ENCODE measurements at places on chromosomes 3 and 15.

GRCh38 chr3:147656023-147656422 is 246.9 kb downstream of the ZIC1 start:
- peak; percentile 67 for DNase-seq

- DNase-seq = no peak
Observed at GRCh38 chr3:197242784-197243432, 55.5 kb downstream of the DLG1 start.

DNA sequence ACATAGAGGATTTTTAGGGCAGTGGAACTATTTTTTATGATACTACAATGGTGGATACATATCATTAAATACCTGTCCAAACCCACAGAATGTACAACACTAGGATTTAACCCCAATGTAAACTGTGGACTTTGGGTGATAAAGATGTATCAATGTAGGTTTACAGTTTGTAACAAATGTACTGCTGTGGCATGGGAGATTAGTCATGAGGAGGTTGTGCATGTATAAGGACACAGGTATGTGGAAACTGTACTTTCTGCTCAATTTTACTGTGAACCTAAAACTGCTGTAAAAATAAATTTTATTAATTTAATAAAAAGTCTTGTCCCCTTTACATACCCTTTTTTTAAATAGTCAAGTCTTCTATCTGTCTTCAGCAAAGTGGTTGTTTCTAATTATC is 322.5 kb upstream of the EPHA3 start:
- DNase-seq = no peak

- peak; percentile 77 for DNase-seq
Observed at GRCh38 chr3:150412561-150413231, 4.6 kb downstream of the TSC22D2 start.

DNA sequence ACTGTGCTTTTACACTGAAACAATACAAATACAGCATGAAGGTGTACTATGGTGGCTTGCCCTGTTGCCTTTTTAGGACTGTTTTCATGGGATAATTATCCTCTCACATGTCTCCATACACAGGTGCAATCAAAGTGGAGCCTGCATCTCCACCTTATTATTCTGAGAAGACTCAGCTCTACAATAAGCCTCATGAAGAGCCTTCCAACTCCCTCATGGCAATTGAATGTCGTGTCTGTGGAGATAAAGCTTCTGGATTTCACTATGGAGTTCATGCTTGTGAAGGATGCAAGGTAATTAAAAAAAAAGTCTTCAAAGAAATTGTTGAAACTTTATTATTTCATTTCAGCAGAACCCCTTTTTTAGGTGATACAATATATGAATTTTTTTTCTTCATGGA is 92.3 kb downstream of the PPARG start:
- DNase-seq = no peak

DNA sequence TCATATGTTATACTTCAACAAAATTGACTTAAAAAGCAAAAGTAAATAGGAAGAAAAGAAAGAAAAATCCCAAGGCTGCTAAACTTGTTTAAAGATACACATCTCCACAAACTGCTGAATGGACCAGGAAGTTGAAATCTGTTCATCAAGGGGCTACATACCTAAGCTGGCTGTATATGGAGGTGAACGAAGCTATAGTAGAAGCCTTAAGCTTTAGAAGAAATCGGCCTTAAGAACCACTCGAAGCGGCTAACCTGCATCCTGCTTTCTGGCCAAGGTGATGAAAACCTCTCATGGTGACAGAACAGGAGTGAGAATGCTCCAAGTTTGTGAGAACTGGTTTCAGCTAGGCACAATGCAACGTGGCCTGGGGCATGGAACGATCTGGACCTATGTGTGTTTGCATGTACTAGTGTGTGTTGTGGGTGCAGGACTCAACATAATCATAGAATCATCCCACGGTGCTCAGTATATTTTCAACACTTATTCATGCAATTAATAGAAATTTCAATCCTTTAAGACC is 31.3 kb upstream of the SPTBN5 start:
- DNase-seq = no peak

- peak; percentile 66 for DNase-seq
Observed at GRCh38 chr3:12436514-12437220, 47.6 kb upstream of the TSEN2 start.

DNA sequence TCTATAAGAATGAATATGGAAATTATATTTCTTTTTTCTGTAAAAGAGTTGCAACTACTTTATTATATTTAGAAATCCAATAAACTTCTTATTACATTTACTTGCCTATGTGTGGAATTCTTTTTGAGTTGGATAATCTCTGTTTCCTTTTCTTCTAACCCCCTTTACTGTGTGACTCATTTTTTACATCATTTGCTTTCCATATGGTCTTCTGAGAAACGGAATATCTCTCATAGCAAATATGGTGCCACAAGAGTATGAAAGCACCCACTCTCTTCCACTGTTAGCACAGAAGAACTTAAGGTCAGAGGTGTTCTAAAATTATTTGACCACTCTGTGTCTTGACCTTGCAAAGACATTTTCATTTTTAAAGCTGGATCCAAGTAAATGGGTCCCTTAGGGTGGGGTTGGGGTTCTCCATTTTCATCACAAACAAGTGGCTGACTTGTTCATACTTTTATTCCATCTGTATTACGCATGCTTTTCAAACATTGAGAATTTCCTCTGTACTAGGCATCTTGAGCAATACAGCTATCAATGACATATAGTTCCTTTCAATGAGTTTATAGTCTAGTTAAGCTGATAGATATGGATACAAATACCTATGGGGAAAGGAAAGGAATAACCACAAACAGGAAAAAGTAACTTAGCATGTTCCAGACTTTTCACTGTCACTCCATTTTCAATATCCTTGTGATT is 281.1 kb upstream of the TPRG1 start:
- DNase-seq = peak; percentile 79

DNA sequence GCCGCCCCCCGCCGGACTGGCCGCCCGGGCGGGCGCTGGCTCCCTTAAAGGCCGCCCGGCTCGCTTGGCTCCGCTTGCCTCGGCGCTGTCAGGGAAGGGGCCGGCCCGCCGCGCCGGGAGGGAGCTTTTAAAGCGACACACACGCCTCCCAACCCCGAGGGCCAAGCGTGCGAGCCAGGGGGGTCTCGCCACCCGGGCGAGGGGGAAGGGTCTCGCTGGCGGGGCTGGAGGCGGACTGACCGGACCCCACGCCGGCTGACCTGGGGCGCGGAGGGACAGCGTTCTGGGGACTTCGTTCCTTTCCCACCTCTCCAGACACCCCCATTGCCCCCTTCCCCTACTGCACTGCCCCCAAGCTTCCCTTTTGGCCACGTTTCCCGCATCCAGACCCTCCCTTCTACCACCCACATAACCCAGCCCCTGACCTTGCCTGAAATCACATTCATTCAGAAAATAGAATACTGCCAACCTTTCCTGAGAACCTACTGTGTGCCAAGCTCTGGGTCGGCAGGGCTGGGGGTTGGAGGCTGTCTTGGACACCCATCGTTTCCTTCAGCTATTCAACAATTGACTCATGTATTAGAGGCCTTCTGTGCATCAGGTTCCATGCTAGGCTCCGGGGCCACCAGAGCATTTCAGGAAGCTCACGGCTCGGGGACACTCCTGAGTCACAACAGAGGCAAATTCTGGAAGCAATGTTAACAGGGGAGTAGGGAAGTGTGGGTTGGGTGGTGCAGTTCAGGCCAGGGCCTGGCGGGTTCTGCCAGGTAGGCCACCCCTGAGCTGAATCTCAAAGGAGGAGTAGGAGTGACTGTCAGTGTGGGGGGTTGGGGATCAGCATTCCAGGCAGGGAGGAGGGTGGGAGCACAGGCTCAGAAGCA is at the start of gene INSYN1:
INSYN1 (minus strand) TSS at position 102 of the 881 bp plus-strand sequence. CDS start 2,221 bp downstream, outside the sequence.
- peak; percentile 17 for DNase-seq

- no peak for DNase-seq
Observed at GRCh38 chr3:73324203-73325155, 263.0 kb downstream of the EBLN2 start.

- peak; percentile 25 for DNase-seq
Observed at GRCh38 chr15:38300395-38300794, 47.8 kb downstream of the SPRED1 start.

DNA sequence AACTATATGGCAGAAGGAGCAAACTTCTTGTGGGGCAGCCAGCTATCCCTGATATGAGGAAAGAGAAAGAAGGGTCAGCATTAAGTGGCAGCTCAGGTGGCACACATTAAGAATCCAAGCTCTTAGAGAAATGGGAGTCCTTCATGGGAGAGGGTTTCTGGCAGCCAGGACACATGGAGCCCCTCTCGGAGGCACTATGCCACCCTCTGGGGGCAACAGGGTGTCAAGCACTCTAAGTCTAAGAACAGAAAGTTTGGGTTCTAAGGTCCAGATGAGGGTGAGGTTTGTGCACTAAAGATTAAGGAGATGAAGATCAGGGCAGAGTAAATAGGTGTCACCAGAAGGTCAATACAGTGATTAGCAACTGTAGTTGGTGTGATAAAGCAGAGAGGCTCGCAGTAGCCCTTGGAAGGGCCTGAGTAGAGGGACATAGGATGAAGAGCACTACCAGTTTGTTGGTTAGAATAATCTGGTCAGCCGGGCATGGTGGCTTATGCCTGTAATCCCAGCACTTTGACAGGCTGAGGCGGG is 89.3 kb downstream of the ST6GAL1 start:
- DNase-seq = no peak

DNA sequence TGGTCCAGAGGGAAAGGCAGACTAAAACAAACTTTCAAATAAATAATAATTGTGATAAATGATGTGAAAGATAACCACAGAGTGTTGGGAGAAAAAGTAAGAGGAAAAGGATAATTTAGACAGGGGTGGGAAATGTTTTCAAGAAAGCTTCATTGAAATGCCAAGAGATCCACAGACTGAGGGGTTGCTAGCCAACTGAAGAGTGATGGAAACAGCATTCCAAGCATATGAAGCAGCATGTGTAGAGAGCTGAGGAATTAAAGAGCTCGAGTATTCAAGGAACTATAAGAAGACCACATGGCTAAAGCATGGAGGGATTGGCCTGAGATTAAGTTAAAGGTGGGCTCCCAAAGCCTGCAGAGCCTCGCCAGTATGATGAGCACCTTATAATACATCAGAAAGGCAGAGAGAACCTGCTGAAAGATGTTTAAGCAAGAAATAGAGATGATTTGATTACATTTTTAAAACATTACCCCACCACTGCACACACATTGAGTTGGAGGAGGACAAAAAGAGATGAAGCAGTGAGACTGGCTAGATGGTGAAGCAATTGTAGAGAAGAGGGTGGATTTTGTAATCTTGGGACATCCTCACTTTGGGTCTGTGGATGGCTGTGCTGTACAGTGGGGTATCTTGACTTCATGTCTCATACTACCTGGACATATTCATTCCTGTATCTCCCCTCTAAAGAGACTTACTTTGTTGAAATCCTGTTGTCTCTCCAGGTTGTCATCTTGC is 100.8 kb downstream of the STAC start:
- peak; percentile 68 for DNase-seq

GRCh38 chr3:31937225-31937624 is 43.8 kb downstream of the OSBPL10 start:
- DNase-seq = no peak

DNA sequence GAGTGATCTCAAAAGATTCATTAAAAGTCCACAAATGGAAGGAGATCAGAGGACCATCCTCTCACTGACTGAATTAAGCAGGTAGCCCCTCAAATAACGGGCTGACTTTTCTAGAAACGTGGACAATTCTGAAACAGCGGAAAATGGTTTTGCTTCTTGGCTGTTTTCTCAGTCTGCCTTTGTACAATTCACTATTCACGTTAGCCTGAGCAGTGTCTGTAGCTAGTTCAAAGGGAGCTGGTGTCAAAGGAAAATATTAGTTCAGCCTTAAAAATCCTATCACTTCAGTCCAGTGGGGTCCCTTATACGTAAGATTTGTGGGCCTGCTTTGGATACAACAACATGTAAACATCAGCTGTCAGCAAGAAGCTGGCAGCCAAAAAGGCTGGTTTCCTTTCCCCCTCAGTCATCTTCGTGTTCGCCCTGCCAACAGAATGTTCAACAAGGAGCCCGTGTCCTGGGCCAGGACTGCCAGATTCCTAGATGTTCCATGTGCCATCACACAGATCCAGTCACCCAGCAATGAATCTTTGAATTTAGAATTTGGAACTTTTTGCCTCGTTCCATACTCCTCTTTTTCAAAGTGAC is 19.3 kb downstream of the LMCD1 start:
- no peak for DNase-seq

GRCh38 chr3:111538681-111539083 is 3.3 kb upstream of the CD96 start:
- peak; percentile 49 for DNase-seq

DNA sequence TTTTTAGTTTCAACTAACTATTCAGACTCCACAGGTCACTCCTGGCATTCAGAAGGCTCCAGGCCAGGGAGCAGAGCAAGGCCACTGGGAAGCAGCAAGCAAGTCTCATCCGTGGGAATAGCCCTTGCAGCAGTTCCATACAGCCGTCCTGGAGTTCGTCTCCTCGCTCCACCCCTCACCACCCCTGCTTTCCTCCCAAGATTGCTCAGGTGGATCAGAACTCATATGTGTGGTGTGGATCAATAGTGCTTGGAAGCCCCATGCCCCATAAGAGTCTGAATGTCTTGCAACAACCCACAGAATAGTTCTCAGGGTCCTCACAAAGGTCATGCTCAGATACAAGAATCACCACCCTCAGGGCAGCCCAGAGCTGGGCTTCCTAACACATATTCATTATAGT is 44.5 kb downstream of the SUSD5 start:
- DNase-seq = no peak

DNA sequence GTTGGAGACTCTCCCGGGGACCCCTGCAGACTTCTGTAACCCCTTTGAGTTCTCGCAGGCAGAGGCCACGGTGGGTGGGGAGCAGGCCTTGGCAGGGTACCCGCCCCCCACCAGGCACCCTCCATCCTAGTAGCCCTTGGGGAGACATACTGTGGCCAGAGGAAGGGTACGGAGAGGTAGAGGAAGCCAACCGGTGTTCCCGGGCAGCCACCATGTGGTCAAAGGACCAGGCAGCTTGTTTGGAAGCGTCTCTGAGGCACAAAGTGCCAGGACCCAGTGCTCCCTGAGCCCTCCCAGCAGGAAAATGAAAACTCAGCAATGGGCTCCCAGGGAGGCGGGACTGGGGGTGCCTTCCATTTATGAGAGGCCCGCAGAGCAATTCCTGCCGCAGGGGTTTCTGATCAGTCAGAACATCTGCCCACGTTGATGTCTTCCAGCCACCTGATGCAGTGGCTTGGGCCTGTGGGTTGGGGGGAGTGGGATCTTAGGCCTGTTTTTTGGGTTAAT is 53.0 kb upstream of the CGNL1 start:
- DNase-seq = no peak

GRCh38 chr3:140472306-140473020 is 205.4 kb upstream of the TRIM42 start:
- DNase-seq = no peak

DNA sequence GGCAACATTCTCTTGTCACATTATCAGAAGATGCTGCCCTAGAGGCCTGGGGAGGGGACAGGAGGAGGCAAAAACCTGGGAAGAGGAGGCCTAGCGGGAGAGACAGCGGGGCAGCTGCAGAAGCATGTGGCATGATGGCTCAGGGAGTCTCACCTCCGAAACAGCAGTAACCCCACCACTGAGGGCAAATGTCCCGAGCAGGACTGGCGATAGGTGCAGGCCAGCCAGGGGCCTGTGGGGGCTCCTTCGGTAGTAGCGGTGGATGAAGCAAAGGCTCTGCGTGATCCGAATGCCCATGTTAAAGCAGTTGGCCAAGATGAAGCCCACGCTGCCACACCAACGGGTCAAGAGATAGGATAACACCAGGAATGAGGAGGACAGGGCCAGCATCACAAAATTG is 38.0 kb downstream of the RFT1 start:
- DNase-seq = no peak

- DNase-seq = no peak
Observed at GRCh38 chr15:26073430-26074333, 210.6 kb upstream of the ATP10A start.

GRCh38 chr3:147941969-147942368 is 532.8 kb downstream of the ZIC1 start:
- no peak for DNase-seq

Measured in astrocyte of the spinal cord (primary cell).